NCI-H1694 treated with DMSO at 0.1 percent for 48 hours (cell line): ENCODE measurements at places on chromosomes 5 and 9.

- DNase-seq, result no peak
These were observed 121.3 kb upstream of the KLF9 start for GRCh38 chr9:70535546-70536323.

- peak; percentile 6 for DNase-seq
These were observed 132.0 kb upstream of the WWC1 start for GRCh38 chr5:168159425-168159824.

DNA sequence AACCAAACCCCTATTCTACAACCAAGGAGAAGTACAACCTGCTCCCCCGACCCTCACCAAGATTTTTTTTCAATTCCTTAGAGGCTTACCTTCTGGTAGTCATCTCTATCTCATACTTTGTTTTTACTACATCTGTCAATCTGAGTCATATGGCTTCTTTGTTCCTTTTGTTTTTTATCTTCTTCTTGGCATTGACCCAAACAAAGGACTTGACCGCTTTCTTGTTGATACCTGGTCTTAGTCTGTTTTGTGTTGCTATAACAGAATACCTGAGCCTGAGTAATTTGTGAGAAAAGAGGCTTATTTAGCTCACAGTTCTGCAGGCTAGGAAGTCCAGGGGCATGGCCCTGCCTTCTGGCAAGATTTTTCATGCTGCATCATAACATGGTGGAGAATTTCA, 352.7 kb downstream of the MLLT3 start:
- no peak for DNase-seq

DNA sequence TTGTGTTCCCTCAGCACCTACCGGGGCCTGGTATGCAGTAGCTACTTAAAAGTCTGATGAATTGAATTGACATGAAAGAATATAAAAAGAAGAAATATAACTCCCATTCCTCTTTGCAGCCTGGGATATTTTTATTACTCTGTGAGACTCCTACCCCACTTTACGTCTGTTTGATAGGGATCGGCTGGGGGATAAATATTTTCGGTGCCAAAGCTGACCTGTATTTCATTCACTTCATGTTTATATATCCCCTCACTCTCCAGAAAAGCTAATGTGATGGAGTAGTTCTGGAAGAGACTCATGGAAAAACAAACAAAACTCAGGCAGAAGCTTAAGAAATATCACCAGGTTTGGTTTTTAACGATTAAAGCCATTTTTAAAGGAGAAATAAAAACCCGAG, 108.2 kb upstream of the TBC1D2 start:
- DNase-seq, result no peak

DNA sequence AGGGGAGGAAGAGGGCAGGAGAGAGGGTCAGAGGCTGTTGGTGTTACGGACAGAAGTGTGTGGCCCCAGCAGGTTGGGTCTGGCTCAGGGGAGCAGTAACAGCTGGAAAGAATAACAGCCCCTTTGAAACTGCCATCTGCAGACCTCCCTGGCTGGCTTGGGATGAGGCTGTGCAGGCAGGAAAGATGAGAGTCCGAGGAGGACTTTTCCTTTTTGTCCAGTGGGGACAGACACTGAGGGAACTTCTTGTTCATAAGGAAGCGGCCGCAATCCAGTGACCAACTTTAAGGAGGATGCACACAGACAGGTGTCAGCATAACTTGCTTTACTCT, 14.8 kb upstream of the PLEKHG4B start:
- no peak for DNase-seq

DNA sequence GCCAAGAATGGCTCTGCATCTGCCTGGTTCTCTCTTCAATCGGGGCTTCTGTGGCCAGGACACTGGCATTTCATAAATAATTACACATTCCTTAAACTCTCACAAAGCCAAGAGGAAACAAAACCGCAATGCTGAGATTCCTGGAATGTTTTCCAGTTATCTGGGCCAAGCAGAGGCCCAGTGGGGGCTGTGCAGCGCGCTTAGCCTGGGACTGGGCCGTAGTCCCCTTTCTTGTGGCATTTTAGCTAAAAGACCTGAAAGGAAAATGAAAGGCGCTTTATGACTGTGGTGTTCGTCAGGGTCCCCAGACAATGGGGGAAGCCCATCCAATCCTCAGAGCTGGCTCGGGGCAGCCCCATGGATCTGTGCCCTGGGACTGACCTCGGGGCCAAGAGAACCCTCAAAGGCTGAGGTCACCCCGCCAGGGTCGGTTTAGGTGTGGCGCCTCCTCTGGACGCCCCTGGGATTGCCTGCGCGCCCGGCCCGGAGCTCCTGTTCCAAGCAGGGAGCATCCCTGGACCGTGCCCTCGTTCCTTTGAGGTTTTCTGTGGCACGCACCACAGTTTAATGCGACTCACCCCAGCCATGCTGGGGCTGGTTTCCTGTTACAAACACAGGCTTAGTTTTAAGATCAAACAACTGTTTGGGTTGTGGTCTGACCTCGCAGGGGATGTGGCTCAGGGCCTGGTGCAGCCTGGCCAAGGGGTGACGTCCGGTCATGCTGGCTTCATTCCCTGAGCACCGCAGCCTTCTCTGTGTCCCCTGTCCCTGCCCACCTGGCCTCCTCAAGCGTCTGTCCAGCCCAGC, 51.5 kb upstream of the NKD2 start:
- DNase-seq, result no peak

DNA sequence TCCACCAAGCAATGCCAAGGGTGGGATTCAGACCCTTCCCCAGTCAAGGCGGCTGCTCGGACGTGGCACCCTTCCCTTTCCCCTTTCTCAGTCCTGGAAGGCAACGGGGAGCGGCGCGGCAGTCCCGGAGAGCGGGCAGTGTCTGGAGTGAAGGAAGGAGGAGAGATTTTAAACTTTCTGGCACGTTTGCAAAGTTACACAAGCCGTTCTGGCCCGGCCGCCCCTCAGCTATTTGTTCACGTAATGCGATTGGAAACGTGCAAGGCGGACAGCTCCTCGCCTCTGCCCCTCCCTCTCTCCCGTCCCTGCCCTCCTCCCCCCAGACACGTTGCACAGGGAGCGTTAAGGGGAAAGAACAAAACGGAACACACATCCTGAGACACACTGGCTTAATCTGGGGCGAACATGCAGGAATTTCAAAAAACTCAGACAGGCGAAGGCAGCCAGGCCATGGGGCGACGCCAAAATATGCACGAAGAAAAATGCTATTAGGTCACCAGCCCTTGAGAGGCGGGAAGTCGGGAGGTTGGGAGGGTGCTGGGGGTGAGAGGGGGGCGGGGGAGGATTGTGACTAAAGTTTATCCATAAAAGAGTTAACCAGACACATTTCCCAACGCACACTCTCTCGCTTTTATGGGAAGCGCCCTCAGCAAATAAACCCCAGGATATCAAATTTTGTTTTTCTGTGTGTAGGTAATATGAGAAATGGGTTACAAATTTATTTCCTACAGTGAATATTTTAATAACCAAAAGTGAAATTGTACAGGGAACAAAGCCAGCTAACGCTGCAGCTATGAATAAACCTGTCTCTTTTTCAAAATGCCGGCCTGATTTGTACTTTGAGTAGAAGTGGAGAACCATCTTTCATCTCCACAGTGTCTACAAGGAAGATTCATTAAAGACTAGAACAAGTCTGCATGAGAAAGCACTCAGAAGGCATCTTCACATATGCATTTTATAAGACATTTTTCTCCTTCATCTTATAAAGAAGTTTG, at the start of gene LOX:
Gene LOX, minus strand, starts transcription at position 144 of the 995 bp plus-strand sequence. CDS start 274 bp downstream, outside the sequence.
- DNase-seq, result no peak

- DNase-seq, result peak; percentile 21
These were observed 48.8 kb downstream of the FANCC start for GRCh38 chr9:95268681-95269080.

- DNase-seq, result no peak
These were observed 71.2 kb upstream of the SARDH start for GRCh38 chr9:133809335-133809734.

GRCh38 chr5:100691085-100691484, 155.9 kb downstream of the FAM174A start:
- no peak for DNase-seq

- DNase-seq, result no peak
These were observed 251.5 kb downstream of the COX7C start for GRCh38 chr5:86869268-86869667.

- DNase-seq, result peak; percentile 33
These were observed 53.7 kb downstream of the RGMB start for GRCh38 chr5:98827161-98827560.

- DNase-seq, result peak; percentile 58
These were observed 16.5 kb upstream of the SPARC start for GRCh38 chr5:151703227-151703626.

- no peak for DNase-seq
These were observed 57.2 kb upstream of the PRDM9 start for GRCh38 chr5:23450187-23450586.

GRCh38 chr5:158848634-158849033, 251.1 kb downstream of the EBF1 start:
- no peak for DNase-seq

- no peak for DNase-seq
These were observed at the start of gene C6 for GRCh38 chr5:41213340-41213739. TSS of gene C6 (minus strand) at chr5:41213532. CDS start at chr5:41203230, 10,302 bp downstream.

- no peak for DNase-seq
These were observed 1053.5 kb downstream of the NR2F1-AS1 start for GRCh38 chr5:92527311-92528078.

- no peak for DNase-seq
These were observed 174.8 kb upstream of the TNC start for GRCh38 chr9:115292584-115293279.

- DNase-seq, result no peak
These were observed 992 bp downstream of the SH2D3C start for GRCh38 chr9:127777368-127777980.

DNA sequence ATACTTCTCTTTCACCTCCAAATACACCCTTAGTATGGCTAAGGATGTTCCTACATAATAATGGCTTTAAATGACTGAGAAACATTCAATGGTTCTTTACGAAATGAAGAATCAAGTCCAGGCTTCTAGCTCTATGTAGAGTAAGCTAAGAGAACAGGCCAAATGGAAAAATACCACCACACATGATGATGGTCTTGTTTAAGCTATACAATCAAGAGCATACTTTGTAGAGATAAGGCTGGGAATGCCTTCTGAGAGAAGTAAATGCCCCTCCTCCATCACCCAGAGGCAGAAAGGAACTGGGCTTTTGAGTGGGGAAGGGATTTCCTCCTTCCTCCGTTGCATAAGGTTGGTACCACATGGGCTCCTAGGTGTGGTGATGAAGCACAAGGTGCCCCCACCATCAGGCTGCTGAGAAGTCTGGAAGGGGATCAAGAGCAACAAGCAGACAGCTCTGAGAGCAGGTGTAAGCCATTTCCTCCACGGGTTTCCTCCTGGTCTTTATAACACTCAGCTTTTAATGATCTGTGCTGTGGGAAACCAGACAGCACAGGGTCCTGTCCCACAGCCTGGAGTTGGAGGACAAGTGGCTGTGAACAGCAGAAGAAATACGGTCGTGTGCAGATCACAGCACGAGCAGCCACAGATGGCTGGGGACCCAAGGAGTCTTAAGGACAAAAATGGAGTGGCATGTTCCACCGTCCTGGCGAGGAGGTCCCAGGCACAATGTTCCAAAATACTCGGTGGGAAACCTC, 396.9 kb downstream of the CTNND2 start:
- DNase-seq, result no peak

DNA sequence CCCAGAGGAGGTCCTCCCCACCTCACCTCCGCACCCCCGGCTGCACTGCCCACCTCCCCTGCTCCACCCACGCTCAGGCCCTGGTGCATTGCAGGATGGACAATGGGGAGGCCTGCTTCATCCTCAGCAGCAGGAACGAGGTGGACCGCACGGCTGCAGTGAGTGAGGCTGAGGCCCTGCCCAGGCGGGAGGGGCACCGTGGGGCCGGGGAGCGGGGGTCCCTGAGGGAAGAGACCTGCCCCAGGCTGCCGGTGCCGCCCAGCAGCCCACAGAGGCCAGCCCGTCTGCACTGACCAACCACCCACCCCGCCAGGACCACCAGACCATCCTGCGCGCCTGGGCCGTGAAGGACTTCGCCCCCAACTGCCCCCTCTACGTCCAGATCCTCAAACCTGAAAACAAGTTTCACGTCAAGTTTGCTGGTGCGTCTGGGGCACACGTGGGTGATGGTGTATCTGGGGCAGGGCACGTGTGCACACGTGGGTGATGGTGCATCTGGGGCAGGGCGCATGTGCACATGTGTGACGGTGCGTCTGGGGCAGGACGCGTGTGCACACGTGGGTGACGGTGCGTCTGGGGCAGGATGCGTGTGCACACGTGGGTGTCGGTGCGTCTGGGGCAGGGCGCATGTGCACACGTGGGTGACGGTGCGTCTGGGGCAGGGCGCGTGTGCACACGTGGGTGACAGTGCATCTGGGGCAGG, 66.7 kb downstream of the KCNT1 start:
- DNase-seq, result no peak

DNA sequence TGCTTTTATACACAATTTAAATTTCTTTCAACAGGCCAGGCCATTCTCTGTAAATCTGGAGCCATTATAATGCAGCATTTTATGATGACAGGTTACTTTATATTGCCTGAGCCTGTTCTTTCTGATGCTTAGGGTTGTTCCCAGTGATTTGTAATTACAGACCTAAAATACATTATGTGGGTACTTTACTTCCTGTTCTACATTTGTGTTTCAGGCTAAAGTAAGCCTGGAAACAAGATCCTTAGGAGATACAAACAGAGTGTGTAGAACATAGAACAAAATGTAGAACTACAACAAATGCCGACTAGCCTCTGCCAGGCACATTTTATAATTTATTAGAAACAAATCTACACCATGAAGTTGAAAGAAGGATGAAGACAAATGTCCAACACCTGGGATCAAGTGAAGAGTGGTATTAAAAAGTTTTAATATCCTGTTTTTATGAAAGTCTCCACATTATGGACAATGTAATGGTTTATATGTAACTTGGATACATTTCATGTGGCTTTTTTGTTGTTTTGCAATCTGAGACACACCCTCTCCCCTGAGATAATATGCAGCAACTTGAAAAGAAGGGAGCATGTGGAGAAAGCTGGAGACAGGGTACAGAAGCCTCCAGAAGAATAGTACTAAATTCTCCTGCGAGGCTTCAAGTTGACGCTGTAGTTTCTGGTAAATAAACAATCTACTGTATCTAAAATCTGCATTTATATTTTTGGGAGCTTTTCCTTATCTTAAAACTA, 46.9 kb downstream of the VCAN start:
- no peak for DNase-seq

DNA sequence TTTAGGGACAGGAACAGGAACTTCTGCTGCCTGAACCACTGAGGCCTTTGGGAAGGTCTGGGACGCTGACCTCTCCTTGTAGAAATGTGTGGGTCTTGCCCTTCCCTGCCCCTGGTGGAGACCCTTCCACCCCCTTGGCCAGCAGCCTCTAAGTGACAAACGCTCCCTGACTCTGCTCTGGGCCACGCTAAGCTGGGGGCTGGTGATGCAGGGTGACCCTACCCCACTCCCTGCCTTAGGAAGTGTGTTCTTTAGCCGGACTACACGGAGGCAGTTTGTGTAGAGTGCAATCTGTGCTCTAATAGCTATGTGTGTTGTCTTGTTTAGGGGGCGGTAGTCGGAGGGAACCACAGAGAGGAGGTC, 123.0 kb downstream of the COL23A1 start:
- no peak for DNase-seq

- DNase-seq, result no peak
These were observed 207.9 kb downstream of the CNTLN start for GRCh38 chr9:17342696-17343095.

DNA sequence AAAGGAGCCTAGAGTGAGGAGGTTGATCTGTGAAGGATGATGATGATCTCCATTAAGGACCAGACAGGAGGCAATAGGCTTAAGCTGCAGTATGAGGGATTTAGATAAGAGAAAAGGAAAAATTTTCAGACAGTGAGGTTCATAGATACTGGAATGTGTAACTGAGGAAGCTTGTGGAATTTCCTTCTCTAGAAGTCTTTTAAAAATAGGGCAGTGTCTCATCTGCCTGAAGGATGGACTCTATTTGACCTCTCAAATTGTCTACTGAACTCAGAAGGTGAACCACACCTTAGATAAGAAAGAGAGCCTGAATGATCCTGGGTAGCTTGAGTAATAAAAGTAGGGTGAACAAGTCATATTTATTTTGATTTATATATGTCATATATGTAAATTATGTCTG, 148.2 kb upstream of the CDKN2B start:
- DNase-seq, result no peak
